ENCODE measurements at places on chromosomes 7 and 10.

GRCh38 chr10:1519391-1519790 lies 217.9 kb downstream of the ADARB2 start:
- no peak for DNase-seq

DNA sequence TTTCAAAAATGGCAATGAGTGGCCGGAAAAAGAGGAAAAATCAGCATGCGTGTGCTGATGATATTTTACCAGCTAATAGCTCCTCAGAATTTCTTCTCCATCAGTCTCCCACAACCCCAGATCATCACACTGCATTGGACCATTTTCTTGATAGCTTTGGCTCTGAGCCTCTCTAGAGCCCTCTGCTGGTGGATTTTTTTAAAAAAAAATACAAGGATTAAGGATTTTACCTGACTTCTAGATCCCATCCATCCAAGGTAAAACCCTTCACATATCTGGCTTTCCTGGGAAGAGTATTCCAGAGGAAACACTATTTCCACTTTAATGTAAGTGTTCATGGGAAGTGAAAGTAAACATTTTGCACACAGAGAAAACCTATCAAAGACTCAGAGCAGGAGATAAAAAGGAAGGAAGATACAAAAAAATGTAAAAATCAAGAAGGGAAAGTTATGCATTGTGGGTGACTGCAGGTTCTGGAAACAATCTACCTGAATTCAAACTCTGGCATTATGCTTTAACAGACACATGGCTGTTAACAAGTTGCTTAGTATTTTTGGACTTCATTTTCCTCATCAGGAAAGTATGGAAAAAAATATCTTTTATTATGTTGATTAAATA lies 380.9 kb downstream of the LRRTM3 start:
- no peak for DNase-seq

- no peak for DNase-seq
These were observed 6.2 kb upstream of the TSPAN15 start for GRCh38 chr10:69445041-69445440.

GRCh38 chr10:90675621-90676020 lies 182.2 kb downstream of the HTR7 start:
- no peak for DNase-seq

DNA sequence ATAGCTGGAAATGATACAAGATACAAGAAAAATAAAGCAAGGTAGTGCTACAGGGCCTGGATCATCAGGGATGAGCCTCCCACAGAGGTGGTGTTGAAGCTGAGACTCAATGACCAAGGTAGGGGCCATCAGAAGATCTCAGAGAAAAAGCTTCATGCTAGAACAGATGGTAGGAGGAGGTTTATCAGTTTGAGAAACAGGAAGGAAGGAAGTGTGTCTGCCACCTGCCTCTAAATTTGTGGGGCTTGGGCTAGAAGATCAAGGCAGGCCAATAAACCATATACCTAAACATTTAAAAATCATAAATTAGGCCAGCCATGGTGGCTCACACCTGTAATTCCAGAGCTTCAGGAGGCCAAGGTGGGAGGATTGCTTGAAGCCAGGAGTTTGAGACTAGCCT lies 410.8 kb upstream of the PRKCQ start:
- DNase-seq, result no peak

- DNase-seq, result no peak
These were observed 130.4 kb downstream of the PTPN20 start for GRCh38 chr10:47041396-47042198.

DNA sequence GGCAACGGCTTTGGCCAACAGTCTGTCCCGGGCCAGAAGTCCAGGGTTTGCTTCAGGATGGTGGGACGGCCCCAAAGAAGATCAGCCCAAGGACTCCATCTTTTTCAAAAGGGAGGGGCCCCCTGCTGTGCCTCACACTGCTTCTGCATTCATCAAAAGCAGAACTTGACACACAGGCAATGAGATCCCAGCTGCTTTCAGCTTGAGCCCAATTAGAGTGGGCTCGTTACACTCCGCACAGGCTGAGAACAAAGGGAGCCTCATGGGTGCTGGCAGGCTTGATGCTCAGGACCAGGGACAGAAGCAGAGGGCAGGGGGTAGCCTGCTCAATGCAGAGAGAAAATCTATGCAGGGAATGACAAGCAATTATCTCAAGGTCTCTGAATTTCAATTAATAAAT lies 45.5 kb downstream of the VOPP1 start:
- no peak for DNase-seq

DNA sequence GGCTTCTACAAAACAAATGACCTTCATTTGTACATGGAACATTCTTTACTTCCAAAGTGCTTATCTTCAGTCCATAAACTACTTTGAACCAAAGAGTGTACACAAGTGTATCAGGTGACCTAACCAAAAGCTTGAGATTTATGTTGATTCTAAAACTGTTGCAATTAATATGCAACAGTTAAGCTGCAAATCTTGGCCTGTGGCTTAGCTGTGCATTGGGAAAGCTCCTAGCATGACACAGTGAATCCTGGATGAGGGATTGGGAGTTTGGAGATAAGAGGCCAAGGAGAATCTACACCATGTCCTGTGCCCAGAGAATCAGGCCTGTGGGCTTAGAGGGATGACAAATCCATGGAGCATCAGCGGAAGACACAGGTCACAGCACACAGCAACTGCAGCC lies 105.2 kb upstream of the GSDME start:
- no peak for DNase-seq

DNA sequence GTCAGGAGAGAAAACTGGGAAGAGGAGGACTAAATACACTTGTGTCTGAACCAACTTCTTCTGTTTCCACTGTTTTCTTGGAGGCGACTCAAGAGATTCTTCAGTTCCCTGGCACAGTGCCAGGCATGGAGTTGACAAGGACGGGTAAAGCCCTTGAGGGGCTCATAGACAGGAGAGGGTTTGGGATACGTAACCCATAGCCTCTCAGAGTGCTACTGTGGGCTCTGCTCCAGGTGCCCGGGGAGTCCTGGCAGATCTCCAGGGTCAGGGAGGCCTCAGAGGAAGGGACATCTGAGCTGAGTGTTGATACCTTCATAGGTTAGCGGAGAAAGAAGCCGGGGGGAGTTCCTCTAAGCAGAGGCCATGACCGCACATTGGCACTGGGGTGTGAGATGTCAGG lies 42.0 kb downstream of the GALNT17 start:
- no peak for DNase-seq

- DNase-seq, result no peak
These were observed 560.2 kb downstream of the KCNMA1 start for GRCh38 chr10:77077316-77077945.

GRCh38 chr7:148624735-148625134 lies 34.2 kb downstream of the C7orf33 start:
- no peak for DNase-seq

DNA sequence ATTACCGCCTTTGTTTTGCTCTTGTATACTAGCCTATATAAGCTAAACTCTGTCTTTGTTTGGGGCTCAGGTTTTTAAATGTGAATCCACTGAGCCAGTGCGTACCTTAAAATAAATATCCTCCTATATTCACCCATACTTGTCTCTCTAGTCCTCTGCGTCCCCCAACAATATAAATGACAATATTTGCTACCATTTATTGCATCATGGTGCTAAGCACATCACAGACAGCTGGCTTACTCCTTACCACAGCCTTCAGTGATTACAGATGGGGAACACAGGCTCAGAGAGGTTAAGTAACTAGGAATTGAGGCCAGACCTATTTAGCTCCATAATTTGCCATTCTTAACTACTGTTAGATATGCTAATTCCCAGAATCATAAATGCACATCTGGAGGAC lies 3.4 kb upstream of the ADCK2 start:
- no peak for DNase-seq

DNA sequence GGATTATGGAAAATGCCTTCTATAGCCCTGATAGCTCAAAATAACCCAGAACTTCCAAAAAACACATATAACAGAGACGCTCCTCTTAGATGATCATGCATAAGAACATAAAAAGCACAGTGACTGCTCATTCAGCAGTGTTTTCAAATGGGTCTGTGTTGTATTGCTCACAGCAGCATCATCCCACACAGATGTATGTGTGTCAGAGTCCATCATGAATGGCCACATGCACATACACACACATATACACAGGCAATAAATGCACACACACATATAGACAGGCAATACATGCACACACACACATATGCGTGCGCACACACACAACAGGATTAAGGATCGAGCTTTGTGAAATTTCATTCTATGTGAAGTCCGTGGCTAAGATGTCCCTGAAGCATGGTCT lies 26.1 kb downstream of the TMEM273 start:
- DNase-seq, result no peak

DNA sequence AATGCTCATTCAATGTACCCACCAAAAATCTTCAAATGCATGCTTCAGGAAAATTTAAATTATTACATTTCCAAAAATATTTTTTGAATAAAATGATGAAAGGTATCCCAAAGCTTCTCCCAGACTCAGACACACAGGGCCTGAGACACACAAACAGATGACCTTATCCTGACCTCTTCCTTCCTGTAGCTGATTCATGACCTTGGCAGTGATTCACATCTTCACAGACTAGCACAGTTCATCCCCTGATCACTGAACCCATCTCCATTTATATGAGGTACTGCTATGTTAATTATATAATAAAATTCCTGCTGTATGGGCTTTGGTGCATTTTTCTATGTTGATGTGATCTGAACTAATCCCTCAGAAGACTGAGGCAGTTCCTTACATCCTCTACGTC lies 265.0 kb upstream of the GLI3 start:
- DNase-seq, result no peak

- no peak for DNase-seq
These were observed 50.3 kb upstream of the NCAPG2 start for GRCh38 chr7:158754746-158755444.
